ENCODE measurements at places on chromosomes 1 and 21. TPM values are rescaled to one million over a fixed set of nuclear protein-coding genes. Genes with fewer than 3 reads are reported as not detected.

DNA sequence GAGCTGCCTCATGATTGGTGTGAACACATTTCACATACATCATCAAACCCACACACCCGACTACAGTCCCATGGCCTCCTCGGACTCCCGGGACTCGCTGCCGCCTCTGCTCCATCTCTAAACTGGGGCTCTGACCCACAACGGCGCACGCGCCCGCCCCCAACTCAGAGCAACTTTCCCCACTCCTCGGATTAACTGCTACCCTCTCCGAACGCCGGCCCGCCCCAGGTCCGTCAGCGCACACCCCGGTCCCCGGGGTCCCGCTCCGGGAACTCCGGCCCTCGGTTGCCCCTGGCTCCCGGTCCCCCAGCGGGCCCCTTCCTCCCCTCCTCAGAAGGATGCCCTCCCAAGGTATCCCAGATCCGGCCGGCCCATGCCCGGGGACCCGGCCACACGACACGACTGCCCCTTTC is 740 bp downstream of the DSTYK start:
- no peak for DNase-seq

GRCh38 chr1:89167590-89168230 is 8.1 kb downstream of the GBP7 start:
- DNase-seq = no peak

GRCh38 chr1:8476006-8476405 is 158.1 kb downstream of the SLC45A1 start:
- DNase-seq = no peak

DNA sequence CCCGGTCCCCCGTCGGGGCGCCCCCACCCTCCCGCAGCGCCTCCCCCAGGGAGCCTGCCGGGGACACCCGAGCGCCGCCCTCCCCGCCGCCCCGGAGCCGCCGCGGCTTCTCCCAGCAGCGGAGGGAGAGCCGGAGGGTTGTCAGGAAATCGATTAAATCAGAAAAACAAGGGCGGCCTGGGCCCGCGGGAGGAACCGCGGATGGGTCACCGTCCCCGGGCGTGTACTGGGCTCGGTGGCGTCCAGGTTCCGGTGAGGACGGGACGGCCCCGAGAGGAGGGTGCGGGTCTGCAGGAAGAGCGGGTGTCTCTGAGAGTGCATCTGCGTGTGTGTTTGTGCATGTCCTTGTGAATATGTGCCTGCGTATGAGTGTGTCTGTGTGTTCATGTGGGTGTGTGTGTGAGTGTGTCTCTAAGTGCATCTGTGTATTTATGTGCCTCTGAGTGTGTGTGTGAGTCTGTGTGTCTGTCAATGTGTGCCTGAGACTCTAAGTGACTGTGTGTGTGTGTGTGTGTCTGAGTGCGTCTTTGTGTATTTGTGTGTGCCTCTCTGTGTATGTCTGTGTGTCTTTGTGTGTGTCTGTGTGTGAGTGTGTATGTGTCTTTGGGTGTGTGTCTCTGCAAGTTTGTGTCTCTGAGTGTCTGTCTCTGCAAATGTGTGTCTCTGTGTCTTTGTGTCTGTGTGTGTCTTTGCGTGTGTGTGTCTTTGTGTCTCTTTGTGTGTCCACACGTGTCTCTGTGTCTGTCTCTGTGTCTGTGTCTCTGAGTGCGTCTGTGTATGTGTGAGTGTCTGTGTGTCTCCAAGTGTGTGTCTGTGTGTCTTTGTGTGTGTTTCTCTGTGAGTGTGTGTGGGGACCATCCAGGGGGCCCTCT is 1.1 kb downstream of the SPSB1 start:
- no peak for DNase-seq

DNA sequence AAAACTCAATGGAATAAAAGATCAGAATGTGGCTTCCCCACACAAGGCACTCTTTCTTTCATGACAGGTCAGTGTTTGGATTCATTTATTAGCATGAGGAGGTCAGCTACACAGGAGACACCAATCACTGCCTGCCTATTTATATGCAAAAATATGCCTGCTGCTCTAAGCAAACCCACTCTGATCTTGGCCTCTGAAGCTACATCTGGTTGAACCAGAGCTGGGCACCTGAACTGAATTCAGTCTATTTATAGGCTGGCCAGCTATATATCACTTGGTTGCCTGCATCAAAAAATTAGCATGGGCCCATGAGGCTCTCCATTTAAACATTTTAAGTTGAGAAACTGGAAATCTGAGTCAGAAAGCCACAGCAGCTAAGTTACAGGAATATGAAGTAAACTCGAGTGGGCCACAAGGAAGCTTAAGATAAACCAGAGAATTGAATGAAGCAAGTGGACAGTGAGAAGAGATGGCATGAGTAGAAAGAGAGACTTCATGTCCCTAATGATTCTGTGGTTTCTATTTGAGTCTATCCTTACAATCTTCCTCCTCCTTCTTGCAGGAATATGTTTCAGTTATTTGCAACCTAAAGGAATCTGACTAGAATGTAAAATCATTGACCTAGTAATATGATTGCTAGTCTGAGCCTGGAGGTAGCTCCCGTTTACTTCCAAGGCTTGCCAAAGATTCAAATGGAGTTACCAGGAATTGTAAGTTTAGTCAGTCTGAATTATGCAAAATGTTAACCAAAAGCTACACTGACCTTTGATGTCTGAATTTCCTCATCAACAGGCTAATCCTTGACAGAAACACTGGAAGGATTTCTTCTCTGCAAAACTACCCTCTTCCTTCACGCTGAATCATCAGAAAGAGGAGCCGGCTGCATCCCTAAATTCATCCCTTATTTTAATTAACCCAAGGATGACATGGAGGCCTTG is 17.7 kb downstream of the DDAH1 start:
- no peak for DNase-seq

GRCh38 chr1:942411-942821 is 16.6 kb downstream of the NOC2L start:
- no peak for DNase-seq

DNA sequence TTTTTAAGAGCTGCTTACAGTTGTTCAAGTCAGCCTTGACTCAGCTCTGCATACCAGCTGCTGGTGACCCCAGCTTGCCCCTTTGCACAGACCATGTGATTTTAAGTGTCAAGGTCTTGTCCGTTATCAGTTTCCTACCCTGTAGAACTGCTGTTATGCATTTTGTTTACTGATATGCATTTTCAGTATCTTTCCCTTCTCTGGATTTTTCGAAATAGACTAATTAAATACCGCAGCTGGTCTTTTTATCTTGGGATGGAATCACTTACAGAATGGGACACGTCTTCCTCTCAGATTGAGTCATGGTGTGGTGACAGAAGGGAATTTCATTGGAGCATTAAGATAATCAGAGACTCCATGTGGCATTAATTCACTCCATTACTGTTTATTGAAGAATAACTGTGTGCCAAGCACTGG is 145.6 kb downstream of the FMN2 start:
- no peak for DNase-seq

DNA sequence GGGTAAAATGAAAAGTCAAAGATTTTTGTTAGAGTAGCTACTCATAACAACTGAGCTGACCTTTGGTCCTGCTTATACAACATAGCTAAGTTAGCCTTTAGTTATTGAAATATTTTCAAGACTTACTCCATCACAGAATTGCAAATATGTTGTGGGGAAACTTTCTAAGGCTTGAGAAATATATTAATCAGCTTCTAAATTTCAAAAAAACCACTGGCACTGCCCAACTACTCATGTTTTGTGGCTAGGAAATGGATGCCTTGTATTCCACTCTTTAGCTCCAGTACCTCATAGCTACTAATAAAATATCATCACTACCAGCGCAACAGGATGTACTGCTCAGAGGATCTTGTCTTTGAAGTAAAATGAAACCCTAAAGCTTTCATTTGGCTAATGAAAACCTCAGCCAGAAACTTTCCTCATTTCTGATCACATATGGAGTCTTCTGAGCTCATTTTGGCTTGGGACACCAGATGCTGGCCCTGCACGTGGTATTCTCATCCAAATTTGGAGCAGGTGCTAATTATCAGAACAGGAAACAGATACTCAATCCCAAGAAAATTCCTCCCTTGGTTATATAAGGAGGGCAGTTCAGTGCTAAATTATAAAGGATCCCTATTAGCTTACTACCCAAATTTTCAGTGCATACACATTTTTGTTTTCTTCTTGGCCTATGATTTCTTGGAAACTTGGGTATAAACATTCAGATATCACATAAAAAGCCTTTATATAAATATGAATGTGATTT is 690.7 kb downstream of the ADGRL2 start:
- peak; percentile 3 for DNase-seq

DNA sequence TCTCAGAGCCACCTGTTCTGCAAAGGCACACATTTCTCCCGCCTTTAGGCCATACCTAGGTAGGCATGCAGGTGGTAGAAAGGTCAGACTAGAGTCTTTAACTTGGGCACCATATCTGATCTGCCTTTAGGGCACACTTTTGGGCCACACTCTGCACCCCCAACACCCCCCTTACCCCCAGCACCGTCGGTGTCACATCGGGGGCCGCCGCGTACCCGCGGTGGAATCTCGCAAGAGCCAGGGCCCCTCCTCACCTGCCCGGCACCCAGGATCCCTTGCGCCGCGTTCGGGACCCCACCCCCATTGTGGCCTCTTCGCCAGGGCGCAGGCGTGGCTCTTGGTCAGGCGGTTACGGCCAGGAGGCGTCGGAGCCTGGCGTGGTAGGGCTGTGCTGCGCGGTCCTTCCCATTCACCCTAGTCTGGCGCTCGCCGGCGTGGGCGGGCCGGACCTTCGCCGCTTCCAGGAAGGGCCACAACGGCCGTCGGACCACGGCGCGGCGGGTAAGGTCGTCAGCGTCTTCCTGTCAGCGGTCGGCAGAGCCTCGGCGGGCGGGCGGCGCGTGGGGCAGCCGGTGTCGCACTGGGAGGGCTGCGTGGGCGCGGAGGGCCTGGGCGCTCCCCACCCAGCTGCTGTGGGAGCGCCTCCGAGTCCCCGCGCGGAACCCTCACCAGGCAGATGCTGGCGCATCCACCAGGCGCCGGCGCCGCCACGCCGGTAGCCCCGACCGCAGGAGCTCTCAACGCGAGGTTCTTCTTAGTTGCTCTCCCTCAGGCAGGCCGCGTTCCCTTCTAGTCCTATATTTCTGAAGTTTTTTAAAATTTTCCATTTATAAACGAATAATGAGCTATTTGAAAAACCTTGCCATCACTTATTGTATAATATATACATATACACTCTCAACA is at the start of gene DNAH14:
Gene DNAH14, plus strand, starts transcription at position 341 of the 903 bp plus-strand sequence. CDS start 23,028 bp downstream, outside the sequence.
- peak; percentile 68 for DNase-seq

Gene ANKRD45
- total RNA-seq = 1.7 TPM

Gene PARS2
- 10.3 TPM for total RNA-seq

Gene CSMD2
- under 0.01 TPM for total RNA-seq

Gene CCNL2
- total RNA-seq = 103 TPM

Gene RGS18
- total RNA-seq = 0.27 TPM

Gene LCE3E
- total RNA-seq = not detected

Gene VSIG8
- not detected for total RNA-seq

Gene C8A
- total RNA-seq = not detected

Gene PANK4
- 28.5 TPM for total RNA-seq

Gene WNT9A
- total RNA-seq = 7.1 TPM

Gene MDM4
- total RNA-seq = 21.7 TPM

Gene AIRE
- total RNA-seq = not detected

Gene MYBPH
- total RNA-seq = not detected

Data from mammary epithelial cell (primary cell).